CD4-positive, CD25-positive, alpha-beta regulatory T cell (primary cell): ENCODE measurements at places on chromosomes 13 and 19. TPM values are rescaled to one million over a fixed set of nuclear protein-coding genes. Genes with fewer than 3 reads are reported as not detected.
A peak's percentile ranks its signal among the peaks of the same experiment; 100 is the strongest.

PEAK3 gene
- total RNA-seq = not detected

GRCh38 chr13:97946951-97947588, 6.4 kb upstream of the IPO5 start:
- no peaks in the 10 kb centered on the region for H3K4me1 ChIP-seq
- H3K36me3 ChIP-seq = no peaks in the 10 kb centered on the region
- H3K27ac ChIP-seq = no peak overlapping the region
- H3K4me3 ChIP-seq = no peak overlapping the region

- H3K27ac ChIP-seq = no peak overlapping the region
- no peaks in the 10 kb centered on the region for H3K27me3 ChIP-seq
- H3K36me3 ChIP-seq = no peaks in the 10 kb centered on the region
- no peak for DNase-seq
These were observed 4.6 kb downstream of the NRTN start for GRCh38 chr19:5809469-5809868.

- H3K27ac ChIP-seq = no peak overlapping the region
- DNase-seq = no peak
- H3K36me3 ChIP-seq = no peaks in the 10 kb centered on the region
These were observed 608.6 kb upstream of the MIR17HG start for GRCh38 chr13:90738881-90739280.

DNA sequence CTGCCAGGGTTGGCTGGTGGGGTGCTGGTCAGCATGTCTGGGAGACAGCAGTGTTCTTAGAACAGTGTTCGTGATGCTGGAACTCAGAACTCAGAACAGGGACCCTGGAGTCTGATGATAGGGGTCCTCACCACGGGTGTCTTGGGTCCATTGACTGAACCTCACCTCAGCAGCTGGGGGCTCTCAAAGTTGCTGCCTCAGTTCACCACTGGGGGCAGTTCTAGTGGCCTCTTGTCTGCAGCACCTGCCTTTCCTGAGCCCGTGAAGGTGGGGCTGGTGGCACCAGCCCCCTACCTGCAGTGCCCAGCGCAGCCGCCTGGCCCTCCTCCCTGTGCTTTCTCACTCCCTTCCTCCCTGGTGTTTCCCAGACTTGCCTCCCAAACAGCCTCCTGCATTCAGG, 28.5 kb downstream of the SAFB start:
- H3K27ac ChIP-seq = no peak overlapping the region
- peaks cover 82% of the 10 kb centered on the region for H3K36me3 ChIP-seq
- no peaks in the 10 kb centered on the region for H3K4me1 ChIP-seq
- H3K4me3 ChIP-seq = no peak overlapping the region
- H3K27me3 ChIP-seq = no peaks in the 10 kb centered on the region

TEX29 gene
- not detected for total RNA-seq

DNA sequence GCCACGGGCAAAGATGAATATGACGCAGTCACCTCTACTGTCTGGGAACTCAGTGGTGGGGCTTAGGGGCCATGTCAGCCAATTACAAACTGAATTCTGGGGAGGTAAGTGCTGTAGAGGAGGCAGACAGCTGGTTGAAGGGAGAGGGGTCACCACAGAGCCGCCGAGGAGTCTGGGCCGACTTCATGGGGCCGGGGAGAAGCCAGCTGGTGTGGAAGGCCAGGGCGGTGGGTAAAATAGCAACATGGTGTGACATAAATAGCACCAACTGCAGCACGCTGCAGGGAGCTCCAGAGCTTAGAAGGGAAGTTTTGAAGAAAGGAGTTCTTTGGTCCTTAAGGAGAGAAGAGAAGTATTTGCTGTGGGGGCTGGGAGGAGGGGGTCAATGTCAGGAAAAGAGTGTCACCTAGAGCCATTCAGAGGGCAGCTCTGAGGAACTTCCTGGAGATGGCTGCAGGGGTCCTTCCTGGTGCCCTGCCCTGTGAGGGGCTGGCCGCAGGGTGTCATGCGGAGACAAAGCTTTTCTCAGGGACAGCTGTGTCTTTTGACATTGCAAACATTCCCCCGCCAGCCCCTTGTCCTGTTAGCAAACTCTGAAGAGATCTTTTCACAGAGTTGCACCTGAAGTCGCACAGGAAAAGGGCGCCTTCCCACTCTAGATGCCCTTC, 6.4 kb downstream of the METTL21C start:
- no peak overlapping the region for H3K27ac ChIP-seq
- H3K36me3 ChIP-seq = no peaks in the 10 kb centered on the region
- H3K4me3 ChIP-seq = no peak overlapping the region
- no peaks in the 10 kb centered on the region for H3K4me1 ChIP-seq
- DNase-seq = no peak
- H3K27me3 ChIP-seq = peaks cover 4% of the 10 kb centered on the region

DNA sequence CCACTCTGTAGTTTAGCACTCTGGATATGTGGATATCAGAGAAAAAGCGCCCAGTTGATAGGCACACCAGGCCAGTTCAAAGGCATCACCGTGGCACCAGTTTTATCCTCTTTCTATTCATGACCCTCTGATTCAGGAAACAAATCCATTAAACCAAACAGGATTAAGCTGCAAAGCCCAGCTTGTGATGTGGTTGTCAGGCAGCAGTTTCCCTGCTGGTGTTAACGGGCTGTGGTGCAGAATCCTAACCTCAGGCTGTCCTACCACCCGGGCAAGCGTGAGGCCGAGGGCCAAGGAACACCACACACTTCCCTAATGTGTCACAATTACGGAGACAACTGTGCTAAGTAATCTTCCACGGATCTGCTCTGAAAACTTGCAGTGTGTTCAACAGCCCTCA, 209.1 kb downstream of the OLFM4 start:
- no peaks in the 10 kb centered on the region for H3K27me3 ChIP-seq
- no peak for DNase-seq
- no peak overlapping the region for H3K27ac ChIP-seq
- H3K4me1 ChIP-seq = no peaks in the 10 kb centered on the region
- H3K36me3 ChIP-seq = no peaks in the 10 kb centered on the region

DNA sequence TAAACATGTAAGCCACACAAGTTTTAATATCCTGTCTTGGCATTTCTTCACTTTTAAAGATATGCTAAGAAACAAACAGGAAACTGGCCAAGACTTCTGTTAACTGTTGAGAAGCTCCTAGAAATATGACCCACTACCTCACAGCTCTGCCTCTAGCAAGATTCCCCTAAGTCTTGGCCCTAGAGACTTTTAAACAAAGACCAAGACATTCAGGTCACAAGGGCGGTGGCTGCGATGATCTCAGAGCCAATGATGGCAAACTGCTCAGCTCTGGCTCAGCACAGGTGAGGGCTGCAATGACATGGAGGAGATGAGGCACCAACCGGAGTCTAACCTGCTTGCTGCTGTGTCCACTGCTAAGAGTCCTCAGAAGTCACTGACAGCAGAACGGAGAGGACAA, 114.8 kb downstream of the SUCLA2 start:
- no peak overlapping the region for H3K27ac ChIP-seq
- no peaks in the 10 kb centered on the region for H3K36me3 ChIP-seq
- H3K27me3 ChIP-seq = no peaks in the 10 kb centered on the region

IGFL3 gene
- total RNA-seq = not detected

DNA sequence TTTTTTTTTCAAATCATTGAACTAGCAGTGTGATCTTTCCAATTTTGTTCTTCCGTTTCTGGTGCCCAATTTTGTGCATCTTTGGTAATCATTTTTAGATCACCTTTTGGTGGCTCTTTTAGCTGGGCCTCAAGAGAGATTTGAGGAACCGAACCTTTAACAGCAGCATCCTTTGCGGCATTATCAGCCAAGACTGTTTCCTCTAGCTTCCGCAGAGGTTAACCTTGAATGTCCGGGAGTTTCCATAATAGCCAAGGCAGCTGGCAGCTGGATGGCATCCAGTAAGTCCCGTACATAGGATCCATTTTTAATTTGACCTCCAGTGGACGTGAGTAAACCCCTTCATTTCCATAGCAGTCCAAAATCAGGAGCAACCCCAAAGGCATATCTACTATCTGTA, 9.6 kb downstream of the IRGC start:
- H3K4me3 ChIP-seq = no peak overlapping the region
- no peaks in the 10 kb centered on the region for H3K27me3 ChIP-seq
- no peak for DNase-seq
- peaks cover 16% of the 10 kb centered on the region for H3K36me3 ChIP-seq
- H3K27ac ChIP-seq = no peak overlapping the region

ERFL gene
- 4.7 TPM for total RNA-seq

- H3K27ac ChIP-seq = no peak overlapping the region
- peaks cover 13% of the 10 kb centered on the region for H3K36me3 ChIP-seq
These were observed 92.1 kb downstream of the ATP11A start for GRCh38 chr13:112781881-112782361.

- DNase-seq = no peak
- H3K36me3 ChIP-seq = no peaks in the 10 kb centered on the region
- peaks cover 21% of the 10 kb centered on the region for H3K27me3 ChIP-seq
- no peak overlapping the region for H3K27ac ChIP-seq
- no peak overlapping the region for H3K4me3 ChIP-seq
- H3K4me1 ChIP-seq = no peaks in the 10 kb centered on the region
These were observed 463.8 kb downstream of the ITGBL1 start for GRCh38 chr13:101916108-101916774.

GRCh38 chr13:98508685-98509084, 68.2 kb downstream of the STK24 start:
- H3K4me1 ChIP-seq = peaks cover 61% of the 10 kb centered on the region
- peak overlapping the region; percentile 73 for H3K27ac ChIP-seq
- no peak for DNase-seq
- H3K4me3 ChIP-seq = peak overlapping the region; percentile 33
- no peaks in the 10 kb centered on the region for H3K27me3 ChIP-seq

GRCh38 chr19:40596608-40597328, 4.4 kb upstream of the LTBP4 start:
- H3K4me3 ChIP-seq = no peak overlapping the region
- H3K36me3 ChIP-seq = no peaks in the 10 kb centered on the region
- DNase-seq = no peak
- peaks cover 11% of the 10 kb centered on the region for H3K27me3 ChIP-seq
- peaks cover 57% of the 10 kb centered on the region for H3K4me1 ChIP-seq

DNA sequence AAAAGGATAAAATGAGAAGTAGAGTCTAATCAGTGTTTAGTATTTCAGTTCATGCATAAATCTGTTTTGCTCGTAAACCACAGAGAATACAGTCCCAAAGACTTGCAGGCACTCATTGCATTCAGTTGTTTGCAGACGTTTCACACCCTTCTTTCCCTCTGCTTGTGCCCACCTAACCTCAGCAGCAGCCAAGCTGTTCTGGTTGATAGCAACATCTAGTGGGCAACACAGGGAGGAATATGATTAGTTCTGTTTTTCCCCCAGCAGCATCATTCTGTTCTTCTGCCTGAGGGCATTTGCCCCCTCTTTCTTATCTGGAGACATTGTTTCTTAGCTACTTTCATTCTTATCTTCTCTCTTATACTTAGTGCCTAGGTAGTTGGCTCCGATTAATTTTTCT, 135.6 kb downstream of the PAN3 start:
- H3K36me3 ChIP-seq = peaks cover 76% of the 10 kb centered on the region
- no peak overlapping the region for H3K27ac ChIP-seq
- H3K27me3 ChIP-seq = no peaks in the 10 kb centered on the region
- no peak for DNase-seq

DNA sequence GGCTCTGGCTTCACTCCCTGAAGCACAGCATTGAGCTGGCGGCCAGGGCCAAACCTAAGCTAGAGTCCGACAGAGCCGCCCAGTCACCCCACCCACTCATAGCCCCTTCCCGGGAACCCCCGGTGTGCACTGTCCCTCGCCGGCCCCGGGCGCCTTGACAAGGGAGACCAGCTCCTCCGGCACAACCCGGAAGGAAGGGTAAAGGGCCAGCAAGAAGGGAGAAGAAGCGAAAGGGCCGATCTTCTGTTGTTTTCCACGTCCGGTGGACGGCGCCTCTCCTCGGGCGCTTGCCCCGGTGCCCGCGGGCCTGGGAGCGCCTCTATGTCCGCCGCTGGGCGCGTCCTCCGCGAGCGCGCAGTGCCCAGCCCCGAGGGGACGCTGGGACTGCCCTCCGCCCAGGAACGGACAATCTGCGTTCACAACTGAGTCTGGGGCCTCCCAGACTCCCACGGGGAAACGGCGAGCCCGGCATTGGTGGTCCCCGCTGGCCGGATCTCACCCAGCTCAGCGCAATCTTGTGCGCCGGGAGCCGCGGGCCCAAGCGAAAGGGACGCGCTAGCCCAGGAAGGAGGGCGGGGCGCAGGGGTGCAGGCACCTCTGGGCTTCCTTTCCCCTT, 172.5 kb upstream of the MIR17HG start:
- DNase-seq = no peak
- H3K4me3 ChIP-seq = no peak overlapping the region
- no peaks in the 10 kb centered on the region for H3K27me3 ChIP-seq
- H3K36me3 ChIP-seq = no peaks in the 10 kb centered on the region
- no peak overlapping the region for H3K27ac ChIP-seq

DNA sequence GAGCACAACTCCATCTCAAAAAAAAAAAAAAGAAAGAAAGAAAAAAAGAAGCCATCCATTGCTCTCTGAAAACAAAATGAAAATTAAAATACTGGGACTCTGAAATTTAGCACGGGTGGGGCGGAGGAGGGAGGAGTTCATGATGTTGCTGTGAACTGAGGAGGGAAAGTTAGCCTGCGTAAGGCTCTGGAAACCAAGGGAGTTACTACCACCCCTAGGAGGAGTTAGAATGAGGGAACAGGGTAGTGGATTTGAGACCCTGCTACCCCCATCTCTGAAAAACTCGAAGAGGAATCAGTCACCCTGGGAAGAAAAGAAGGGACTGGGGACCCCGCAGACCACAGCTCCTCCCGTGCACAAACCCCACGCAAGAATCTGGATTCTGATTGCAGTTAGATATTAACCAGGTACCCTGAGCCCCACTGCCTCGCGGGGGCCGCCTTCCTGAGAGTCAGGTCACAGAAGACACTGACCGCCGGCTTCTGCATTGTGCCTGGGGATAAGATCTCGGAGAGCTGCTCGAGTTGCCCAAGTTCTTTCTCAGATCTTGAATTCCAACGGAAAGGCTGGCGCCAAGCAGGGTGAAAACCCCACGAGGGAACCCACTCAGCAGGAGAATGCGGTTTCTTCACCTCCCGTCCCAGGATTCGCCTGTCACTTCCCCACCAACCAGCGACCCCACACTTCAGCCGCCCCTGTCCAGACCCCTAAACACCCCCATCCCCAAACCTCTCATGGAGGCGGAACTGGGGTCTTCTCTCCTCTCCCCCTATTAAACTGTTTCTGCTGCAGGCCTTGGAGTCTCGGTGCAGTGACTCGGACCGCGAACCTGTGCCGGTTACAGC, 870 bp downstream of the ZNF442 start:
- no peak overlapping the region for H3K27ac ChIP-seq
- DNase-seq = no peak
- H3K4me1 ChIP-seq = peaks cover 6% of the 10 kb centered on the region
- H3K4me3 ChIP-seq = peak overlapping the region; percentile 37

GRCh38 chr13:49635599-49636433, 7.5 kb downstream of the ARL11 start:
- peak overlapping the region; percentile 76 for H3K4me3 ChIP-seq
- peak overlapping the region; percentile 26 for H3K27ac ChIP-seq
- H3K27me3 ChIP-seq = no peaks in the 10 kb centered on the region

GRCh38 chr13:106078191-106078590, 457.3 kb downstream of the EFNB2 start:
- no peaks in the 10 kb centered on the region for H3K27me3 ChIP-seq
- DNase-seq = no peak
